Activated CD4-positive, alpha-beta memory T cell treated with anti-CD3 and anti-CD28 coated beads, Interleukin-2, amount 10 ng/mL, durations not matched to agents 7 days and 5 days (primary cell): ENCODE measurements at places on chromosomes 3 and 15.

DNA sequence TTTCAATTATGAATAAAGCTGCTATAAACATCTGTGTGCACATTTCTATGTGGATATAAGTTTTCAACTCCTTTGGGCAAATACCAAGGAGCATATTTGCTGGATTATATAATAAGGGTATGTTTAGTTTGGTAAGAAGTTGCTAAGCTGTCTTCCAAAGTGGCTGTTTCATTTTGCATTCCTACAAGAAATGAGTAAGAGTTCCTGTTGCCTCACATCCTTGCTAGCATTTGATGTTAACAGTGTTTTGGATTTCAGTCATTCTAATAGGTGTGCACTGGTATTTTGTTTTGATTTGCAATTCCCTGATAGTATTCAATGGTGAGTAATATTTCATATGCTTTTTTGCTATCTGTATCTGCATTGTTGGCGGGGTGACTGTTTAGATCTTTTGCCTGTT, 120.7 kb upstream of the MDFIC2 start:
- H3K4me3 ChIP-seq = no peak overlapping the region
- no peaks in the 10 kb centered on the region for H3K27me3 ChIP-seq
- DNase-seq = no peak
- H3K27ac ChIP-seq = no peak overlapping the region
- H3K4me1 ChIP-seq = no peaks in the 10 kb centered on the region

DNA sequence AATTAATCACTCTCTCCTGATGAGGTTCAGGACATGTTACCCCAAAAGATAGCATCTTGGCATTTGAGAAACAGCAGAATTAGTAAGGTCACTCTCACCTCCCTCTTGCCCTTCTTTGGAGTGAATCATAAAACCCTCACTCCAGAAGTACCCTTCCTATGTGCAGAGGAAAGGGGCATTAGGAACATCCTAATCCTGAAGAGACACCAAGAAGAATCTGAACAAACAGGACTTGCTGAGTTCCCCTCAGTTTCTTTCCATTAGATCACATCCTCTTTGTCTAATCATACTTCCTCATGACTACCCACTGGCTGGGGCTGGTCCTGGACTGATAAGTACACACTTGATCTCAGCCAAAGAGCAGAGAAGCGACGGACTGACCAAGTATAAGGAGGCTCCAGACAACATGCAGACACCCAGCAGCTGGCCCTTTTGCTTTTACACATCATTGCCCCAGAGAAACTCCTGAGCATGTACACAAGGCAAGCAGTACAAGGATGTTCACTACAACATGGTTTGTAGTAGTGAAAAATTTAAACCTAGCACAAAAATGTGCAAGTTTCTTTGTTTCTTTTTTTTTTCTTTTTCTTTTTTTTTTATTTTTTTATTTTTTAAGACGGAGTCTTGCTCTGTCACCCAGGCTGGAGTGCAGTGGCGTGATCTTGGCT, 15.0 kb upstream of the TM6SF1 start:
- peaks cover 6% of the 10 kb centered on the region for H3K4me1 ChIP-seq
- no peaks in the 10 kb centered on the region for H3K36me3 ChIP-seq
- no peak for DNase-seq
- H3K27me3 ChIP-seq = peaks cover 39% of the 10 kb centered on the region
- H3K4me3 ChIP-seq = no peak overlapping the region
- H3K27ac ChIP-seq = no peak overlapping the region

DNA sequence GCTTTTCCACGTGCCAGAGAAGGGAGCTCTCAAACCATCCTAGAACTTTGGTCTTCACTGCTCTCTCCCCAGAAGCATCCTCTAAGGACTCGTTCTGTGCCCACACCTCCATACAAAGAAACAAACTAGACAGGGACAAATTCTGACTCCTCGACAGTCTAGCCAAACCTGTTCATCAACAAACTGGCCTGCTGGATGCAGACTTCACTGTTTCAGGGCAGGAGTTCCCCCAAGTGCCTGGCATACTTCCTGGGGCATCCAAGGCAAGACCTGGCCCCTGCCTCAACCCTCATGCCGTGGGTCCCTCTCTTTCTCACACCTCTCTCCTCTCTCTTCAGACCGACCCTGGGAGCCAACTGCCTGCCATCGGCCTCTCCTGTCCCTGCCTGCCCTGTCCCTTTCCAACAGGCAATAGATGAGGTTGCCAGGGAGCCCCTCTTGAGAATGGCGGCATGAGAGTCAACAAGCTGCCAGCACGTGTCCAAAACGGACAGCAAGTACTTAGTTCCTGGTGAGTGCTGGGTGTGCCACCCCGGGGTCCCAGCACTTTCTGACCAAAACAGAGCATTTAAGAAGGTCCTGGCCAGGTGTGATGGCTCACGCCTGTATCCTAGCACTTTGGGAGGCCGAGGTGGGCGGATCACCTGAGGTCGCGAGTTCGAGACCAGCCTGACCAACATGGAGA, 79.1 kb upstream of the HES1 start:
- H3K4me3 ChIP-seq = no peak overlapping the region
- H3K27ac ChIP-seq = no peak overlapping the region
- H3K4me1 ChIP-seq = peaks cover 4% of the 10 kb centered on the region
- H3K27me3 ChIP-seq = peaks cover 29% of the 10 kb centered on the region
- H3K36me3 ChIP-seq = peaks cover 3% of the 10 kb centered on the region
- no peak for DNase-seq

- peaks cover 29% of the 10 kb centered on the region for H3K27me3 ChIP-seq
- H3K36me3 ChIP-seq = no peaks in the 10 kb centered on the region
- DNase-seq = no peak
These were observed 4.3 kb downstream of the HRG start for GRCh38 chr3:186670155-186670554.

DNA sequence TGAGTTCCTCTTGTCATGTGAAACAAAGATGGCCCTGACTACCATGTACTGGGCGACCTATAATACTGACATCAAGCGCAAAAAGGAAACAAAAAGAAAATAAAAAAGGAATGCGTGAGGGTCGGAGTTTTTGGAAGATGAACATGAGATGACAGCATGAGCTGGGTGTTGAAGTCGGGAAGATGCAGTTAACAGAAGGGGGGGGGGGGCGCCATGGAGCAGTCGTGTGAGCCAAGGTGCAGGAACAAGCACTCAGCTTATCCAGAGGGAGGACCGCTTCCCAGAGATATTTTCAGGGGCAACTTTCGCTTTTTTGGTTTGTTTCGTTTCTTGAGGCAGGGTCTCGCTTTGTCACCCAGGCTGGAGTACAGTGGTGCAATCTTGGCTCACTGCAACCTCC, 110.2 kb downstream of the RORA start:
- DNase-seq = no peak
- no peaks in the 10 kb centered on the region for H3K4me1 ChIP-seq
- H3K27me3 ChIP-seq = peaks cover 16% of the 10 kb centered on the region
- no peak overlapping the region for H3K27ac ChIP-seq
- no peak overlapping the region for H3K4me3 ChIP-seq

DNA sequence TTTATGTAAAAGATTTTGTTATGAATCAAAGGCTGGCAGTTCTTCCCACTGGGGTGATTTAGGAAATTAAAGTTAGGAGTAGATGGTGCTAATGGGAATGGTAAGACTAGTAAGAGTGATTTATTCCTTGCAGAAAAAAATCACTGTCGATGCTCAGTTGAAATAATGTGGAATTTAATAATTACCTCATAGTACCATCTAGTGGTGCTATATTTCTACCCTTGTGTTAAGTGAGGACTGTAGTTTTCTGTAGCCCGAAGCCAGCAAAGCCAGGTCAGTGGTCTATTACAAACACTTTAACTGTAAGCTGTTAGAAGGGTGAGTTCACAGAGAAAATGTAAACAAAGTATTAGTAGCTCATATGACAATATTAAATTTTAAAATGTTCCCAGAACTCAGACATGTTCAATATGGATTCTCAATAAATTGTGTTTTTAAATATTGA, 39.5 kb upstream of the GOLGA8J start:
- H3K36me3 ChIP-seq = no peaks in the 10 kb centered on the region
- H3K27me3 ChIP-seq = peaks cover 9% of the 10 kb centered on the region
- H3K4me1 ChIP-seq = no peaks in the 10 kb centered on the region
- H3K27ac ChIP-seq = no peak overlapping the region
- no peak for DNase-seq
- no peak overlapping the region for H3K4me3 ChIP-seq

GRCh38 chr3:147493666-147494065, 84.5 kb downstream of the ZIC1 start:
- no peak overlapping the region for H3K4me3 ChIP-seq
- no peak for DNase-seq
- H3K4me1 ChIP-seq = no peaks in the 10 kb centered on the region
- H3K27ac ChIP-seq = no peak overlapping the region
- H3K27me3 ChIP-seq = no peaks in the 10 kb centered on the region

GRCh38 chr3:78506061-78506460, 1261.7 kb downstream of the ROBO1 start:
- no peak overlapping the region for H3K27ac ChIP-seq
- no peaks in the 10 kb centered on the region for H3K27me3 ChIP-seq
- no peaks in the 10 kb centered on the region for H3K36me3 ChIP-seq
- DNase-seq = no peak
- no peak overlapping the region for H3K4me3 ChIP-seq

DNA sequence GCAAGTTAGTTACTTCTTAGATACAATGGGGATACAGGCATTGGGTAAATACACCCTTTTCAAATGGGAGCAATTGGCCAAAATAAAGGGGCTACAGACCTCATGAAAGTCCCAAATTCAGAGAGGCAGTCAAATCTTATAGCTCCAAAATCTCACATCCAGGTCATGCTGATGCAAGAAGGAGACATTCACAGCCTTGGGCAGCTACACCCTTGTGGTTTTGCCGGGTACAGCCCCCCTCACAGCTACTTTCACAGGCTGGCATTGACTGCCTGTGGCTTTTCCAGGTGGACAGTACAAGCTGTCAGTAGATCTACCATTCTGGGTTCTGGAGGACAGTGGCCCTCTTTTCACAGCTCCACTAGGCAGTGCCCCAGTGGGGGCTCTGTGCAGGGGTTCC, 17.5 kb upstream of the PLSCR1 start:
- no peak overlapping the region for H3K4me3 ChIP-seq
- peaks cover 18% of the 10 kb centered on the region for H3K27me3 ChIP-seq
- H3K27ac ChIP-seq = no peak overlapping the region
- no peaks in the 10 kb centered on the region for H3K4me1 ChIP-seq

- peak; percentile 26 for DNase-seq
- no peak overlapping the region for H3K4me3 ChIP-seq
- H3K36me3 ChIP-seq = no peaks in the 10 kb centered on the region
These were observed 654.4 kb upstream of the ADAMTS9 start for GRCh38 chr3:65342084-65342683.

- DNase-seq = peak; percentile 43
- H3K27ac ChIP-seq = no peak overlapping the region
- no peak overlapping the region for H3K4me3 ChIP-seq
- peaks cover 15% of the 10 kb centered on the region for H3K4me1 ChIP-seq
- peaks cover 5% of the 10 kb centered on the region for H3K36me3 ChIP-seq
These were observed 17.9 kb upstream of the NIT2 start for GRCh38 chr3:100316641-100317069.

- H3K36me3 ChIP-seq = no peaks in the 10 kb centered on the region
- DNase-seq = no peak
- no peaks in the 10 kb centered on the region for H3K4me1 ChIP-seq
- no peak overlapping the region for H3K4me3 ChIP-seq
- no peaks in the 10 kb centered on the region for H3K27me3 ChIP-seq
These were observed 328.1 kb downstream of the LRTM1 start for GRCh38 chr3:54599716-54600115.

- no peaks in the 10 kb centered on the region for H3K27me3 ChIP-seq
- peaks cover 5% of the 10 kb centered on the region for H3K36me3 ChIP-seq
- H3K4me3 ChIP-seq = no peak overlapping the region
- H3K4me1 ChIP-seq = peaks cover 6% of the 10 kb centered on the region
These were observed 103.8 kb downstream of the GALK2 start for GRCh38 chr15:49273734-49274318.

DNA sequence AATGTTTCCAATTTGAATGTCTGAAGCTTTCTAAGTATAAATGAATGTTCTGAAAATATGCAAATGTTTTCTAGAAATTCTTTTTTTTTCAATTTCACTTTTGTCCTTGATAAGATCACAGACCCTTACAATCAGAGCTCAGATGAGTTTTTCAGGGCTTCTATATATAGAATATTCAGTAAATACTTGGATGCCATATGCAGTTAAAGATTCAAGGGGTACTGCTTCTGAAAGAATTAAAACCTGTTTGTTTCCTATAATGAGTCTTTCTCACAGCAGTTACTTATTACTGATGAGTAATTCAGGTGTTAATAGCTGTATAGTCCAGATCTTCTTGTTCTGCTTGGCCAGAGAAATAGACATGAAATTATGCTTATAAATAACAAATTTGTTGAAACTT, 812.6 kb downstream of the ZPLD1 start:
- no peak for DNase-seq
- no peaks in the 10 kb centered on the region for H3K27me3 ChIP-seq
- H3K36me3 ChIP-seq = no peaks in the 10 kb centered on the region
- no peak overlapping the region for H3K4me3 ChIP-seq
- H3K27ac ChIP-seq = no peak overlapping the region

DNA sequence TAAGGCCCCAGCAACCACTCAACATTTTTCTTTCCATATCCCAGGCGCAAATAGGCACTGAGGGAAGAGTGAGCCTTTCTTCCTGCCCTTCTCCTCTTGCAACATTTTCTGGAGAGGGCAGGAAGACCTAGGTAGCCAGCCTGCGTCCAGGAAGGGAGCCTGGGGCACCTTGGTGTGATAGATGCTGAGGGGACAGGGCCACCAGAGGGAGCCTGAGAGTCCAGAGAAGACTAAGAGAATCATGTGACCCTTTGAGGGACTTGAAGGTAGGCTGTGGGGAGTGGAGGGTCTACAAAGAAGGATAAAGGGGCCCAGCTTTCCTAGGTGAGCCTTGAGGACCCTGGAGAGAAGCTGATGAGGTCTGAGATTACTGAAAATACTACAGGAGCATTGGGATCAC, 346.6 kb downstream of the CNTN6 start:
- no peaks in the 10 kb centered on the region for H3K27me3 ChIP-seq
- H3K4me3 ChIP-seq = no peak overlapping the region
- H3K27ac ChIP-seq = no peak overlapping the region
- H3K36me3 ChIP-seq = no peaks in the 10 kb centered on the region
- H3K4me1 ChIP-seq = no peaks in the 10 kb centered on the region
- no peak for DNase-seq

DNA sequence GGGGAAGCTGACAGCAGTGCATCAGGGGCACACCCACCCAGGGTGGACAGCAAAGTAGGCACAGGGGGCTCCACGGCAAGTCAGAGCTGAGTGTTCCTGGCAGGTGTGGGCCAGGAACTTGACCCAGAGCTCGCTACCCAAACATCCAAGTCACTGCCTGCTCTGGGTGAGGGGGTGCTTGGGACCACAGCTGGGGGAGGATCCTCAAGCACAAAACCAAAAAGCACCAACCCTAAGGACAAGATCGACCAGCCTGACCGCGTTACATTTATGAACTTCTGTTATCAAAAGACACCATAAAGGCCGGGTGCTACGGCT, 101.2 kb downstream of the CHSY1 start:
- H3K4me3 ChIP-seq = no peak overlapping the region
- no peak overlapping the region for H3K27ac ChIP-seq
- peaks cover 44% of the 10 kb centered on the region for H3K4me1 ChIP-seq
- no peak for DNase-seq
- H3K27me3 ChIP-seq = peaks cover 8% of the 10 kb centered on the region

GRCh38 chr3:1955170-1955569, 143.5 kb upstream of the CNTN4 start:
- no peaks in the 10 kb centered on the region for H3K27me3 ChIP-seq
- DNase-seq = no peak
- H3K4me3 ChIP-seq = no peak overlapping the region
- H3K36me3 ChIP-seq = no peaks in the 10 kb centered on the region
- no peaks in the 10 kb centered on the region for H3K4me1 ChIP-seq
- H3K27ac ChIP-seq = no peak overlapping the region
